ENCODE measurements at places on chromosomes 13 and 19.

DNA sequence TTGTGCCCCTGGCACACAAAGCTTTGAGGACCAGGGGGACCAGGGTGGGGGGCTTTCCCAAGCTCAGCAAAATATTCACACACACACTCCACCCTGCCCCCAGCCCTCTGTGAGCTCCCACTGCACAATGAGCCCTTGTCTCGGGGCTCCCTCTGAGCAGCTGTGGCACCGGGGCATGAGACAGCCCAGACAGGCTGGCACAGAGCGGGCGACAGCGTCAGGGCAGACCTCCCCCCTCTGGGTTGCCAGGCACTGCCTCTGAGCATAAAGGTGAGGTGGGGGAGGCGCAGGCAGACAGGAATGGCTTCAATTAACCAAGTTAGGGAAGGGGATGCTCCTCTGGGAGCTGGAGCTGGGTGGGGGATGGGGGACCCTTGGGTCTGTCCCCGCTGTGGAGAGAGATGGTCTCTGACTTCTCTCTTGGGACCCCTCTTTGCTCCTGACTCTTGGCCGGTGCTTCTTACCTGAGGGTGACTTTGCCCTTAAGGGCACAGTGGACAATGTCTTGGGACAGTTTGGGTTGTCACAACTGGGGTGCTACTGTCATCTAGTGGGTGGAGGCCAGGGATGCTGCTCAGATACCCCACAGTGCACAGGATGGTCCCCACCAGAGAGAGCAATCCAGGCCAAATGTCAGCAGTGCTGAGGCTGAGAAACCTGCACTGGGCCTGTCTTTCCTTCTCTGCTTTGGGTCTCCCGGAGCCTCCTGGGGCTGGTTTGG, 30.3 kb downstream of the LYL1 start:
- no peak for DNase-seq

- DNase-seq = no peak
These were observed 833.2 kb upstream of the KLHL1 start for GRCh38 chr13:70941454-70941853.

DNA sequence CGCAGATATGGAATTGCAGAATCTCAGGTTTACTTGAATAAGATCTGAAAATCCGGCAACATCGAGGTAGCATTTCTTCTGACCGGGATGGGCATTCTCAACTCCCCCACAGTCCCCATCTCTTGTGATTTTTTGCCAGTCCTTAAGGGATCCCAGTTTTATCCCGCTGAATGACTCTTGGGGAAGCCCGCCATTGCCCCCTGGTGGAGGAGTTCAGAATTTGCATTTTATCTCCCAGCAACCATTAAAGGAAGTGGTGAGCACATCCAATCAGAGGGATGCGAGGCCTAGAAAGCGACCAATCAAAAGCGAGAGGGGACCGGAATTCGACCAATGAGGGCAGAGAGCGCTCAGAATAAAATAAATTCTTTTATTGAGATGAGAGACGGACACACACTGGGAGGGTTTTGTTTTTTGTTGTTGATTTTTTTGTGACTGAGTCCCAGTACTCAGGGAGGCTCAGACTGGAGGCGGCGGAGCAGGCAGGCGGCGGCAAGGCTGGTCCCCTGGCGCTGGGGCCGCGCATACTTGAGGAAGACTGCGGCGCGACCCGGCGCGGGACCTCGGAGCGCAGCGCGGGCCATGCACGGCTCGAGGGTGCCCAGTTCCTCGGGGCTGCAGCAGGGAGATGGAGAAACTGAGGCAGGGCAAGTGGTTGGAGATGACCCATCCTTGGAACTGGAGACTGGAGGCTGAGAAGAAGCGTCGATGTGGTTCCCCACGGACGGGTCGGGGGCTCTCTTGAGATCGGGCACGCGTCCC, 3.9 kb upstream of the TTC9B start:
- DNase-seq = peak; percentile 72

DNA sequence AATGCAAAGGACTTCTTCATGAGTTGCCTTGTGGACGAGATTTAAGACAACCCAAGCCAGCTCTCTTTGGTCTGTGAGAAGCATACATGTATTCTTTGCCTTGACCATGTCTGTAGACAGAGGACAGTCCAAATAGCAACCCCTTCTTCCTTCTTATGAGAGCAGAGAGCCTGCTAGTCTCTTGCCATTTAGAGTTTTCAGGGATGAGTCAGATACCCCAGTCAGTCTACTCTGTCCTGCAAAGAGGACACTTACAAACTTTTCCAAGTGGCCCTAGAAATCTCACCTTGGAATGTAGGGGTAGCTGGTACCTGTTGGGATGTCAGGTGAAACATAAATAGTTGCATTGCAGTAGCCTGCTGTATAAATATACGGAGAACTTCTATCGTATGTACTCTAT, 36.7 kb downstream of the DNAJC3 start:
- no peak for DNase-seq

DNA sequence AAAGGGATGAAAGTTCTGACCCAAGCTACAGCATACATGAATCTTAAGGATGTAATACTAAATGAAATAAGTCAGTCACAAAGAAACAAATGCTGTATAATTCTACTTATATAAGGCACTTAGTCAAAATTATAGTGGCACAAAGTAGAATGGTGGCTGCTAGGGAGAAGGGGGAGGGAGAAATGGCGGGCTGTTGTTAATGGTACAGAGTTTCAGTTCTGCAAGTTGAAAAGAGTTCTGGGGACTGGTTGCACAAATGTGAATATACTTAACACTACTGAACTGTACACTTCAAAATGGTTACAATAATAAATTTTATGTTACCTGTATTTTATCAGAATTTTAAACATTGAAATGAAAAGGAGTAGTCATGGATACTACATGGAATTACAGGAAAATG, 48.9 kb upstream of the CLDN10 start:
- DNase-seq = no peak

- DNase-seq = no peak
These were observed 1399.2 kb upstream of the ATXN8OS start for GRCh38 chr13:68708336-68708908.

GRCh38 chr19:29751932-29752331, 36.9 kb upstream of the C19orf12 start:
- no peak for DNase-seq

GRCh38 chr19:37932985-37933936, 26.3 kb downstream of the SIPA1L3 start:
- DNase-seq = no peak

Measured in activated naive CD4-positive, alpha-beta T cell treated with anti-CD3 and anti-CD28 coated beads, Interleukin-2, amount 50 U/mL, for 16 hours (primary cell).